ENCODE measurements at places on chromosomes 7 and 10.

GRCh38 chr10:52284416-52285013 is 29.6 kb upstream of the DKK1 start:
- DNase-seq, result no peak
- H3K27me3 ChIP-seq, result no peaks in the 10 kb centered on the region
- H3K4me3 ChIP-seq, result no peak overlapping the region
- no peaks in the 10 kb centered on the region for H3K4me1 ChIP-seq
- no peak overlapping the region for H3K27ac ChIP-seq
- no peaks in the 10 kb centered on the region for H3K36me3 ChIP-seq

DNA sequence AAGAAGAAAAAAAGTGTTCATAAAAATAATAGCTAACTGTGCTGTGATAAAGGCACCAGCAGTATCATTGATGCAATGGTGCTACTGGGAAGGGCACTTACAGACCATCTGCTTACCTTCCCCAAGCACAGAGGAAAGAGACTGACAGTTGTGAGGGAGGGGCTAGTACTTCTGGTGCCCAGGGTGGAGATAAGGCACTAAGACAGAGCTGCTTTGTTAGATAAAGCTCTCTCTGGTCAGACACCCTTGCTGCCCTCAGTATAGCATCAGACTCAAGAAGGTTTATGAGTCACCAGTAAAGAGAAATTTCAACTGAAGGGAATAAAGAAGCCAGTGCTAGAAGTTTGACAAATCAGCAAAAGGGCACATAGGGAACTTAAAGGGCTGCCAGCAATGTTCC is 325.6 kb downstream of the HPSE2 start:
- no peaks in the 10 kb centered on the region for H3K36me3 ChIP-seq
- no peak overlapping the region for H3K27ac ChIP-seq
- H3K27me3 ChIP-seq, result no peaks in the 10 kb centered on the region
- H3K4me3 ChIP-seq, result no peak overlapping the region
- peaks cover 10% of the 10 kb centered on the region for H3K4me1 ChIP-seq

- H3K4me3 ChIP-seq, result peak overlapping the region; percentile 36
- no peak for DNase-seq
- H3K4me1 ChIP-seq, result peaks cover 53% of the 10 kb centered on the region
- H3K27me3 ChIP-seq, result no peaks in the 10 kb centered on the region
- H3K36me3 ChIP-seq, result no peaks in the 10 kb centered on the region
These were observed 4.5 kb downstream of the GRK5 start for GRCh38 chr10:119211625-119212441.

- H3K27ac ChIP-seq, result no peak overlapping the region
- no peaks in the 10 kb centered on the region for H3K36me3 ChIP-seq
- H3K4me1 ChIP-seq, result peaks cover 19% of the 10 kb centered on the region
- no peak overlapping the region for H3K4me3 ChIP-seq
- no peak for DNase-seq
These were observed 72.0 kb downstream of the KAT6B start for GRCh38 chr10:74898201-74898976.

DNA sequence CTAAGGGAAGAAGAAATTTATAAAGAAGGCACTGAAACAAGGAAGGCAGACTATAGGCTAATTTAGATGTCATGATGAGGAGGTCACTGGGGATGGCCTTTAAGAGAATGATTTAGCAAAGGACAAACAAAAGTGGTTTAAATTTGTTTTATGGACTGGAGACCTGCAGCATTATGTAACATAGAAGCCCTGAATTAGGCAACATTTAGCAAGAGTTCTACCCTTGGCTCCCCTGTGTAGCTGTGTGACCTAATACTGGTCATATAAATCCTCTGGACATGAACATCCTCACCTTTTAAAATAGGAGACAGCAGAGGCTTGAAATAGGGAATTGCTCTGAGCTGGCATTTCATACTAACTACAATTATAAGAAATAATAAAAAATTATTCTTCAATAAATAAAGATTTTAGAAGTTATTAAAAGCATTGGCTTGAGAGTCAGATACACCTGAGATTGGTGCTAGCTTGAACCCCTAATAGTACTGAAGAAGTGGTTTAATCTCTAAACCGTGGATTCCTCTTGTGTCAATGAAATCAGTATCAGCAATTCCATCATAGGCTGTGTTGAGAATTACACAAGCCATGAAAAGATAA is 48.9 kb downstream of the RNLS start:
- H3K4me3 ChIP-seq, result no peak overlapping the region
- no peak for DNase-seq
- H3K36me3 ChIP-seq, result no peaks in the 10 kb centered on the region
- H3K27me3 ChIP-seq, result no peaks in the 10 kb centered on the region
- H3K27ac ChIP-seq, result no peak overlapping the region

GRCh38 chr7:99928994-99929729 is at the start of gene GJC3:
TSS of gene GJC3 (minus strand) at chr7:99929620. CDS start at chr7:99929620, 0 bp downstream.
- peak within 1 kb of the TSS; percentile 80 for H3K4me3 ChIP-seq
- peaks cover 26% of the 10 kb centered on the region for H3K4me1 ChIP-seq

GRCh38 chr7:45053401-45053800 is 35.4 kb downstream of the NACAD start:
- DNase-seq, result no peak

- no peak overlapping the region for H3K27ac ChIP-seq
- H3K4me3 ChIP-seq, result no peak overlapping the region
- H3K27me3 ChIP-seq, result no peaks in the 10 kb centered on the region
- no peak for DNase-seq
- H3K4me1 ChIP-seq, result peaks cover 9% of the 10 kb centered on the region
These were observed 53.8 kb downstream of the LHPP start for GRCh38 chr10:124515244-124515970.

GRCh38 chr10:101353692-101354327 is at the start of gene BTRC:
TSS of gene BTRC (plus strand) at chr10:101354165. CDS start at chr10:101354181, 16 bp downstream.
- peaks cover 27% of the 10 kb centered on the region for H3K4me1 ChIP-seq
- H3K27me3 ChIP-seq, result peaks cover 17% of the 10 kb centered on the region
- peak within 1 kb of the TSS; percentile 97 for H3K27ac ChIP-seq
- H3K4me3 ChIP-seq, result peak within 1 kb of the TSS; percentile 98
- no peaks in the 10 kb centered on the region for H3K36me3 ChIP-seq

GRCh38 chr10:74363727-74364126 is 212.7 kb downstream of the ADK start:
- no peak overlapping the region for H3K4me3 ChIP-seq
- no peak overlapping the region for H3K27ac ChIP-seq

GRCh38 chr7:15554081-15554480 is 7.7 kb downstream of the AGMO start:
- no peak for DNase-seq
- no peak overlapping the region for H3K4me3 ChIP-seq
- no peaks in the 10 kb centered on the region for H3K4me1 ChIP-seq
- no peaks in the 10 kb centered on the region for H3K36me3 ChIP-seq

DNA sequence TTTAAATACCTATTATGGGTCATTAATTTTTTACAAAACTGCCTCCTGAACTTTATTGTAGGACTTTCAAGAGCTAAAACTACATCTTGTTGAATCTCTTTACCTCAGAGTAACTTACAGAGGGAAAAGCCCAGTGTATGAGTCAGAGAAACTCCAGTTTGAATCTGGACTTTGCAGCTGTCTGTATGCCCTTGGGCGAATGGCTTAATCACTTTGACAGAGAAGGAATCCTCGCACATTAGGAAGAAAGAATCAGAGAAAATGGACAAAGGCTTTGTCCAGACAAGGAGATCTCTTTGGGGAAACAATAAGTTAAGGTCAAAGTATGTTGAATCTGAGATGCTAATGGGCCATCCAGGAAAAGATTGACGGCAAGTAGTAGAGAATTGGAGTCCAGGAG is 484.2 kb upstream of the CELF2 start:
- H3K36me3 ChIP-seq, result peaks cover 2% of the 10 kb centered on the region
- no peaks in the 10 kb centered on the region for H3K27me3 ChIP-seq
- H3K27ac ChIP-seq, result peak overlapping the region; percentile 76
- peak overlapping the region; percentile 1 for H3K4me3 ChIP-seq
- DNase-seq, result no peak

DNA sequence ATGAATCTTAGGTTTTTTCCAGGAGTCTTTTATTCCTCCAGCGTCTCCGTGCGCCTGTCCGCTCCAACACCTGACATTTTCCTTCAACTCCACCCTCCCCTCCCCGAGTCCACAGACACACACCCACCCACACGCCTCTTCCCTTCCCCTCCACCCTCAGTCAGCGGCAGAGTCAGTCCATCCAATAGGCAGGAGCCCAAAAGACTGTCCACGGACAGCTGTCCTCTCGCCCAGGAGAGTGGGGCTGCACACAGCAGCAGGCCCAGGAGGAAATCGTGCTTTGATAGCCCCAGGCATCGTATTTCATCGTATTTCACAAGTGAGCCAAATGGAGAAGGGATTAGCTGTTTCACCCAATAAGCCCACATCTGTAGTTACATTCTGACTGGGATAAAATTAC is 285.1 kb downstream of the ZEB1 start:
- H3K4me3 ChIP-seq, result peak overlapping the region; percentile 87
- H3K36me3 ChIP-seq, result no peaks in the 10 kb centered on the region
- DNase-seq, result no peak
- H3K27me3 ChIP-seq, result no peaks in the 10 kb centered on the region

DNA sequence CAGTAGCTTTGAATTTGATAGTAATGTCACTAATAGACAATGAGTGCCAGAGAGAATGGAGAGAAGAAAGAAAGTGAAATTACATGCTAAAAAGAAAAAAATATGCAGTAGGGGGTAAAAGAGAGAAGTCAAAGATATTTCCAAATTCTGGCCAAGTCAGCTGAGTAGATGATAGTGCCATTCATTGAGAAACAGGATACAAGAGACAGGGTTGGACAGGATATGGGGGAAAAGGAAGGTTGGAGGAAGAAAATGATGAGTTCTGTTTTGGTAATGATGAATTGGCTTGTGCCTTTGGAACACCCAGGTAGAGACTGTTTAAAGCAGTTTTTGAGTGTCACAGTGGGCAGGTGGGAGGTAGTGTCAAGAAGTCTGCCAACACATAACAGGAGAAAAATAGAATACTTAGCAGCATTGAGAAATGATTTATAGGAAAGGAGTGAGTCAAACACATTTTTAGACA is 78.3 kb downstream of the LRRC17 start:
- no peaks in the 10 kb centered on the region for H3K27me3 ChIP-seq
- H3K4me3 ChIP-seq, result no peak overlapping the region
- no peak for DNase-seq
- no peaks in the 10 kb centered on the region for H3K36me3 ChIP-seq

GRCh38 chr7:30163231-30163894 is 28.6 kb downstream of the MTURN start:
- peak overlapping the region; percentile 41 for H3K4me3 ChIP-seq
- DNase-seq, result no peak
- peak overlapping the region; percentile 95 for H3K27ac ChIP-seq
- H3K36me3 ChIP-seq, result no peaks in the 10 kb centered on the region
- H3K27me3 ChIP-seq, result peaks cover 12% of the 10 kb centered on the region

- H3K4me1 ChIP-seq, result no peaks in the 10 kb centered on the region
- H3K27me3 ChIP-seq, result no peaks in the 10 kb centered on the region
- no peak for DNase-seq
These were observed 645.2 kb upstream of the COBL start for GRCh38 chr7:51961804-51962203.

GRCh38 chr7:98352621-98353020 is 48.3 kb downstream of the BAIAP2L1 start:
- no peaks in the 10 kb centered on the region for H3K36me3 ChIP-seq
- no peak overlapping the region for H3K4me3 ChIP-seq
- no peaks in the 10 kb centered on the region for H3K27me3 ChIP-seq
- no peak overlapping the region for H3K27ac ChIP-seq
- DNase-seq, result no peak

DNA sequence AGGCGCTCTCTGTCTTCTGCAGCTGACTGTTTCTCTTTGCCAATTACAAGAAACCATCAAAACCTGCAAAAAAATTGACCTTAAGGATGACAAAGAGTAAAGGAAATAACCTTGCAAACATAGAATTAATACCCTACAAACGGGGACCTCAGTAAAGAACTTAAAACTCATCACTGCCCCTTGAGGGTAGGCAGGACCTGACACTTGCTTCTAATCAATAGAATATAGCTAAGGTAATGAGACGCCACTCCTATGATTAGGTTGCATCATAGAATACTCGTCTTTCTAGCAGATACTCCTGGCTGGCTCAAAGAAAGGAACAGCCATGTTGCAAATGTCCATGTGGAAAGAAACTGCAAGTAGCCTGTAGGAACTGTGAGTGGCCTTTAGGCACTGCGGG is 140.0 kb downstream of the XPNPEP1 start:
- no peaks in the 10 kb centered on the region for H3K27me3 ChIP-seq
- H3K4me1 ChIP-seq, result no peaks in the 10 kb centered on the region
- no peak overlapping the region for H3K27ac ChIP-seq
- H3K36me3 ChIP-seq, result no peaks in the 10 kb centered on the region
- no peak overlapping the region for H3K4me3 ChIP-seq

GRCh38 chr10:91551856-91552255 is 81.0 kb downstream of the PPP1R3C start:
- H3K36me3 ChIP-seq, result no peaks in the 10 kb centered on the region
- peak; percentile 43 for DNase-seq
- H3K4me1 ChIP-seq, result peaks cover 7% of the 10 kb centered on the region
- H3K27me3 ChIP-seq, result no peaks in the 10 kb centered on the region

DNA sequence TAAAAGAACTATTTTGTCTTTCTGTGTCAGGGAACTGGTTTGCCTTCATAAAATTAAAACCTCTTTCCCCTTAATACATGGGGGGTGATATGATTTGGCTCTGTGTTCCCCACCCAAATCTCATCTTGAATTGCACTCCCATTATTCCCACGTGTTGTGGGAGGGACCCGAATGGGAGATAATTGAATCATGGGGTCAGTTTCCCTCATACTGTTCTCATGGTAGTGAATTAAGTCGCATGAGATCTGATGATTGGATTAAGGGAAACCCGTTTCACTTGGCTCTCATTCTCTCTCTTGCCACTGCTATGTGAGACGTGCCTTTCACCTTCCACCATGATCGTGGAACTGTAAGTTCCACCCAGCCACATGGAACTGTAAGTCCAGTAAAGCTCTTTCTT is 142.1 kb downstream of the VTI1A start:
- H3K4me3 ChIP-seq, result no peak overlapping the region
- H3K36me3 ChIP-seq, result no peaks in the 10 kb centered on the region
- no peaks in the 10 kb centered on the region for H3K27me3 ChIP-seq
- no peak overlapping the region for H3K27ac ChIP-seq
- peaks cover 58% of the 10 kb centered on the region for H3K4me1 ChIP-seq

DNA sequence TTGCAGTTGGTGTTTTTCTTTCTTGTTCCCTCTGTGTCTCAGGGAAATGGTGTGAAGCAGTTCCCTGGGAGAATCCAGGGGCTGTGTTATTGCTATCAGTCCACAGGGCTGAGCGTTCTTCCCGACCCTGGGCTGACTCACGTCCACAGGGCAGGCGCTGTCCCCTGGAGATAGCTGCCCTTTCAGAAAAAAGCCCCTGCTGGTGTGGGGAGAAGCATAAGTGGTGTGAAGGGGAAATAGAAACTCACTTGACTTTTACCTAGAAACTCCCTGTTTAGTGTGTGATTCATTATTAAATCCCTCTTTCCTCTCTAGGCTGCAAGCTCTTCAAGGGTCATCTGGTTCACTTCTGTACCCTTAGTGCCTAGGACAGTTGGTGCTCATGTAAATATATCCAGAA is 63.3 kb upstream of the SMNDC1 start:
- H3K4me1 ChIP-seq, result peaks cover 9% of the 10 kb centered on the region
- H3K27me3 ChIP-seq, result no peaks in the 10 kb centered on the region
- H3K36me3 ChIP-seq, result no peaks in the 10 kb centered on the region
- no peak for DNase-seq
- no peak overlapping the region for H3K27ac ChIP-seq

GRCh38 chr7:81719865-81720264 is 50.0 kb downstream of the HGF start:
- H3K4me1 ChIP-seq, result no peaks in the 10 kb centered on the region
- H3K36me3 ChIP-seq, result no peaks in the 10 kb centered on the region
- no peak for DNase-seq
- no peak overlapping the region for H3K4me3 ChIP-seq

GRCh38 chr10:26728957-26729356 is 31.5 kb downstream of the PDSS1 start:
- peaks cover 8% of the 10 kb centered on the region for H3K4me1 ChIP-seq
- no peaks in the 10 kb centered on the region for H3K27me3 ChIP-seq
- peaks cover 4% of the 10 kb centered on the region for H3K36me3 ChIP-seq
- no peak overlapping the region for H3K4me3 ChIP-seq
- no peak overlapping the region for H3K27ac ChIP-seq

Data from neural crest cell (in vitro differentiated cells).